ENCODE measurements at places on chromosomes 6 and 20.
A peak's percentile ranks its signal among the peaks of the same experiment; 100 is the strongest.

- no peak for DNase-seq
Measured at GRCh38 chr6:104326173-104327001, 533.3 kb downstream of the HACE1 start.

DNA sequence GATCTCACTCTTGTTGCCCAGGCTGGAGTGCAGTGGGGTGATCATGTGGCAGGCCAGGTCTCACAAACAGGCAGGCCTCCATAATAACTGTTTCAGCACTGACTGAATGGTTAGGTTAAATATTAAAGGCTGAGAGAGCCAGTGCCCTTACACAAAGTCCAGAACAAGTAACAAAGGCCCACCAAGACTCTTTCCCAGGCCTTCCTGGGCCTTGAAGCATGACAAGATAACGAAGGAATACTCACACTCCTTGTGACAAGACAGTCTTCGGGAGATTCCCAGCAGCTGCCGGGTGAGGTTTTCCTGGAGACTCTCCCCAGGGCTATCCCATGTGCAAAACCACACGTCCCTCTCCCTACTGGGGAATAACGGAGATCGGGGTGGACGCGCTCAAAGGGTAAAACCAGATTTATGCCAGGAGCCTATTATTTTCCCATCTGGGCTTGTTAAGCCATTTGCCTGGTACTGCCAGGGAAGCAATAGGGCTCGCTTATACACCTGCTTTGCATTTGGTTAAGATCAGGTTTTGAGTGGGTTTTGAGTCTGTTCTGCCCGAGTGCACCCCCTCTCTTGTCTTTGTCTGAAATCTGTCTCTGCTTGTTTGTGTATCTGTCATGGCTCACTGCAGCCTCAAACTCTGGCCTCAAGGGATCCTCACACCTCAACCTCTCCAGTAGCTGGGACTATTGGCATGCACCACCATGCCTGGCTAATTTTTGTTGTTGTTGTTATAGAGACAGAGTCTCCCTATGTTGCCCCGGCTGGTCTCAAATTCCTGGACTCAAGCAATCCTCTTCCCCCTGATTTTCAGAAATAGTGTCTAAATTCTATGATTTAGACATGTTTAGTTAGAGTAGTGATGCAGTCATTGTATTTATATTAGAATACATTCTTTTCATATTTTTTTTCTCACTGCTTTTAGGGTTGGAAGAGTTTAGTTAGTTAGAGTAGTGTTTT is 1.4 kb upstream of the ENPP3 start:
- no peak for DNase-seq

GRCh38 chr6:149107520-149107919 is 210.0 kb upstream of the TAB2 start:
- DNase-seq = no peak

DNA sequence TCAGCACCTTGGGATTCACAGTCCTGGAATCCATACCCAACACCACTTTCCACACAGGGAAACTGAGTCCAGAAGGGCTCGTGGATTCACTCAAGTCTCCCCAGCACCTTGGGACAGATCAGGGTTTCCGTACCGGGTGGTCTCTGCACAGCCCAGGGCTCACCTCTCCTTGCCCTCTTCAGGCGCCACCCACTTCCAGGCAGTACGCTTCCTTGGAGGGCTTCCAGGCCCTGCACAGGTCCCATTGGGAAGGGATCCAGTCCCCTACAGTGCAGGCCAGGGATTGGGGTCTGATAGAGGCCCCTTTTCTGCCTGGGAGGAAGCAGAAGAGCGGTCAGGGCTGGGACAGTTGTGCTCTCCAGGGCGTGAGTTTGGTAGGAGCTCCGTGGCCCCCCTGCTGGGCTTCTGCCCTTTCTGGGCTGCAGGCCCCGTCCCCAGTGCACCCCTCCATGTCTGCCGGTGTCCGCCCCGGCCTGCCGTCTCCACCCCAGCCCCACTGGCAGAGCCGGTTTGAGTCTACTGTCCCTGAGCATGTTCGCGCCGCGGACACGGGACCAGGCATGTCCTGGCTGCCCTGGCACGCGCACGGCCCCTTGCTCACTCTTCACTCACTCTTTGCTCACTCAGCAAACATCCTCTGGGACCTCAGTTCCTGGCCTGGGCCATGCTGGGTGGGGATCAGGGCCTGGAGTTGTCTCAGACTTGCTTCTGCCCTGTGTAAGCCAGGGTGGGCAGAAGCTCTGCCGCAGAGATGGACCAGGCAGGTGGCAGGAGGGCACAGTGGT is 12.6 kb downstream of the SRC start:
- peak; percentile 19 for DNase-seq

GRCh38 chr6:135600086-135600702 is 102.7 kb upstream of the AHI1 start:
- no peak for DNase-seq

DNA sequence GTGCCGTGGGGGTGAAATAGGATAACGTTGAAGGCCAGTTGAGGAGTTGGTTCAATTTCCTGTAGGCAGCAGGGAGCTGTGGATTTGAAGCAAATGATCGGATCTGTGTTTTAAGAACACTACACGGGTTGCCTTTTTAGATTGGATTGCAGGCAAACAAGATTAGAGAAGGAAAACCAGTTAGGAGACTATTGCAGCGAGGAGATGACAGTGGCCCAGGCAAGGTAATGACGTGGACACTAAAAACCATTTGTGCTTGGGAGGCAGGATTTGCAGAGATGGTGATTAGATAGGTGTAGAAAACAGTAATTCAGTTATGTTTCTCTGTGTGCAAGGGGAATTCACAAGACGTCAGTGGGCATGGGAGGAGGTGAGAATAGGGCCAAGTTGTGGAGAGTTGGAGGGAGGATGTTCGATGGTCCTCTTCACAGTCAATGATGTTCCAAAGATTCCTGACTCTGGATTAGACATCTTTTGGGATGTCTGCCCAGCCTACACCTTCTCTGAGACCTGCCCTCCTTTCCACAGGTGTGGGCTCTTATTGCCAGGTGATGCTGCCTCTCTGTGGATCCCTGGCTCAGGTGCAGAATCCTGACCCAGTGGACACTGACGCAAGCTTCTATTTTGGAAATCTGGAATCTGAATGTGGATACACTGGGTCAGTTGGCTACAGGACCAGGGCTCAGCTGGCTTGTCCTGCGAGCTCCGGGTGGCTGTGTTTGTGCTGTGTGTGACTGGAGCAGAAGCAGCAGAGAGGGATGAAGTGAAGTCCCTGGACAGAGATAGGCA is 54.2 kb downstream of the TFAP2C start:
- DNase-seq = no peak

- no peak for DNase-seq
Measured at GRCh38 chr20:25466846-25467245, 59.4 kb downstream of the GINS1 start.

GRCh38 chr6:111114482-111114881 is 27.2 kb downstream of the SLC16A10 start:
- DNase-seq = no peak

DNA sequence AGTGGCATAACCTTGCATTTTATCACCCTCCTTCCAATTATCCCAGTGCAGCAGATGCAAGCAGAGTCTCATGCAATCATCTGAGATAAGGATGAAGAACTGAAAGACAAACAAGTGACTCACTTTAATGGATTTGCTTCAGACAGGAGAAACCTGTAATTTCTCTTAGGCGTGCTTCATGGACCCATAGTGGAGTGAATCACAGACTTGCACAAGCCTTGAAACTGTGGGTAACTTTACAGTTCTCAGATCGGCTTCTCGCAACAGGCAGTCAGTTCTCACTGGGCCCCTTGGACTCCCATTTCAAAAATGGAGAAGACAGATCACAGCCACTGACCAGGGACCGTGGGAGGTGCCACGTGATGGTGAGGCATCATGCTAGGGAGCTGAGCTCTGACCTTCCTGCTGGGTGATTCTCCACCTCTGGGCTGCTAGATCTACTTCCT is at the start of gene ADGRF4:
Gene ADGRF4, plus strand, starts transcription at position 239 of the 446 bp plus-strand sequence. CDS start 8,666 bp downstream, outside the sequence.
- no peak for DNase-seq

- DNase-seq = no peak
Measured at GRCh38 chr20:34262488-34263288, 21.5 kb downstream of the ASIP start.

- DNase-seq = no peak
Measured at GRCh38 chr6:148455225-148455624, 112.6 kb downstream of the SASH1 start.

- no peak for DNase-seq
Measured at GRCh38 chr6:161214722-161215121, 59.1 kb downstream of the AGPAT4 start.

GRCh38 chr20:58458342-58459057 is 56.7 kb downstream of the APCDD1L start:
- DNase-seq = no peak

GRCh38 chr6:155141002-155141401 is 122.8 kb upstream of the CLDN20 start:
- no peak for DNase-seq

GRCh38 chr20:37651932-37652331 is 41.9 kb upstream of the CTNNBL1 start:
- DNase-seq = peak; percentile 32

DNA sequence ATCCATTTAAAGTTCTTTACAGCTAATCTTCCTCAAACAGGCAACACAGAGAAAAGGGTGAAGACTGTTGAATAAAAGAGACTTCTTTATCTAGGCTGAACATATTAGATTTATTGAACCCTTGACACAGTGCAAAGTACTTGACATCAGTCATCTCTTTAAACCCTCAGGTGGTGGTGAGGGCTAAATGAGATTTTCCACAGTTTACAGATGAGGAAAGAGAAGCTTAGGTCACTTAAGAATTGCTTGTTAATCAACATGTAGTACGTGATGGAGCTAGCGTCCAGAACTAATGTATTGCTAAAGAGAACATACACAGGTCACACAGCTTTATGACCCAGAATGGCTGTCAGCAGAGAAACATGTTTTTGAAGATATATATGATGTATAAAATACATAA is 193.4 kb upstream of the LAMP5 start:
- DNase-seq = no peak

DNA sequence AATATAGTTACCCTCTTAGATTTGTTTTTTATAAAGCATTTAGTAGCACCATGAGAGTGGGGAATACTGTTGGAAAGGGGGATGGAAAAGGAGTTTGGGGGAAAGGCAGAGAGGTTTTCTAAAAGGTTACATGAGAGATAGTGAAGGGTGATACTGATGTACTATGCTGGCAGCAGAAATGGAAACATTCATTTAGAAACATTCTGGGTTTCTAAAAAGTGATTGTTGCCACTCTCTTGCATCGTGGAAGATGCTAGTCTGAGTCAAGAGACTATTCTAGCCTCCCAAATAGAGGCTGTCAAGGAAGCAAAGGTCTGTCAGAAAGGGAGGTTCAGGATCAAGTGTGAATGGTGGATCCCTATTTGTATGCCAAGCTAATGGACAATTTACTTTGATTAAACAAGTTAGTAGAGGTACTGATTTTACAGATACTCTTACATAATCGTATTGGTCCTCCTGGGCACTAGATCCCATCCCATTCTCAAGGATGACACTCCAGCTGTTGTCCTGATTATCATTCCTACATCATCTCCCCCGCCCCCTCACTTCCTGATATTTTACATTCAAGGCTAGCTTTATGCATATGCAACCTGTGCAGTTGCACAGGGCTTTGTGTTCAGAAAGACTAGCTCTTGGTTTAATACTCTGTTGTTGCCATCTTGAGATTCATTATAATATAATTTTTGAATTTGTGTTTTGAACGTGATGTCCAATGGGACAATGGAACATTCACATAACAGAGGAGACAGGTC is 15.4 kb upstream of the ABT1 start:
- DNase-seq = no peak

GRCh38 chr20:17538517-17539170 is 7.5 kb upstream of the BFSP1 start:
- no peak for DNase-seq

GRCh38 chr6:156902782-156903181 is 125.6 kb downstream of the ARID1B start:
- DNase-seq = no peak

- no peak for DNase-seq
Measured at GRCh38 chr6:151436802-151437201, 15.1 kb downstream of the RMND1 start.

GRCh38 chr6:73074175-73074574 is 151.1 kb downstream of the KHDC1L start:
- DNase-seq = no peak

- no peak for DNase-seq
Measured at GRCh38 chr6:31204751-31205145, 34.3 kb upstream of the POU5F1 start.

DNA sequence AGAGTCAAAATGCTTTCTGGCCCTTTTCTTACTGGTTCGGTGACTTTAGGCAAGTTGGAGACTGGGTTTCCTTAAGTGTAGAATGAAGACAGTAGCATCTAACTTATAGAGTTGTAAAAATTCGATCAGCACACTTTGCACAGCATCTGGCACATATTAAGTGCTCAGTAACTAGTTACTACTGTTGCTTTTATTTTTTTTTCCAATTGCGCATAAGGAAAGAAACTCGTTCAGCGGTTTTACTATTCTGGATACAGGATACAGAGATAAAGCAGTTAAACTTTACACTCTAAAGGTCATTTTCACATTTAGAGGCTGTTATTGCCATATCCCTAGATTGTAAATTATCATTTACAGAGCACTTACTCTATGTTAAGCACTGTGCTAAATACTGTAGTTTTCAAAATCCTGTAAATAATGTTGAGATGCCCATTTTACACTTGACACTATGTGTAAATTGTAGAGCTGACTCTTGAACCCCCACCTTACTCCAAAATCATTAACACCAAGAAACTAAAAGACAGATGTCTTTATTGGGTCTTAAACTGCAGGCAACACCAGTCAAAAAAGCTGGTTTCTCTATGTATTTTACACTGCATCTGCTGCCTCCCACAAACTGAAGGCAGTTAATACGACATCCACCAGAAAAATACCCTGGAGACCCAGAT is 886 bp downstream of the ROMO1 start:
- DNase-seq = no peak

DNA sequence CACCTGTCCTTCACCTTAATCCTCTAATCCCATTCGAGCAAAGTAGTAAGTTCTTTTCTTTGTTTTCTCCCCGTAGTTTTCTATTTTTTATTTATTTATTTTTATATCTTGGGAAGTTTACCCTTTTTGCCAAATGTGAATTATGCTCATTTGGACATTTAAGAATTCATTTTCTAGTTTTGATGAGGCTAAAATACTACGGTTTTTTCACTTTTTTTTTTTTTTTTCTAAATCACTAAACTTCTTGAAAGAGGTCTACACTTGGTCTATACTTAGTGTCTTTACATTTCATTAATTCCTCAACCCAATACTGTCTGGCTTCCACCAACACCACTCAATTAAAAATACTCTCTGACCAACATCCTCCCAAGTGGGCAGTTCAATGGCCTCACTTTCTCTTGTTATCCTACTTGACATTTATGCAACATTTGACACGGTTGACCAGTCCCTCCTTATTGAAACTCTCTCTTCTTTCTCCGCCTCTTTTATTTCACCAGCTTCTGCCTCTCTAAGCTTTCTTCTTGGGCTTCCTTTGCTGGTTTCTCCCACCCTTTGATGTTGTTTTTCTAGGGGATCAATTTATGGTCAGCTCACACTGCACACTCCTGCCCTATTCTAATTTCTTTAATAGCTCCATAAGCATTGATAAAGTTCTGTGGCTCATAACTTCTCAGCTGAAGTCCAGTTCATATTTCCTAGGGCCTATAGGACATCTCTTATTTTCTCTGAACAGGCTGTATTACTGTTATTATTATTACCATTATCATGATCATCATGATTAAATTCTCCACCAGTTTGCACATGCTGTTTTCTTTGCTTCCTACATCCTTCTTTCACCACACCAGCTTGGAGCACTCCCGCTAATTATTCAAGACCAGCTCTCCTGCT is 72.6 kb upstream of the CITED2 start:
- no peak for DNase-seq

- DNase-seq = no peak
Measured at GRCh38 chr6:38080360-38080759, 260.8 kb downstream of the ZFAND3 start.

Data from femur (tissue), 1 donor.